Stimulated activated CD8-positive, alpha-beta memory T cell treated with anti-CD3 and anti-CD28 coated beads, Interleukin-7, amount 100 ng/mL, for 4 hours (primary cell): ENCODE measurements at places on chromosomes 6 and 20.

- no peak for DNase-seq
These were observed 212.7 kb downstream of the TMEM242 start for GRCh38 chr6:157110607-157111006.

DNA sequence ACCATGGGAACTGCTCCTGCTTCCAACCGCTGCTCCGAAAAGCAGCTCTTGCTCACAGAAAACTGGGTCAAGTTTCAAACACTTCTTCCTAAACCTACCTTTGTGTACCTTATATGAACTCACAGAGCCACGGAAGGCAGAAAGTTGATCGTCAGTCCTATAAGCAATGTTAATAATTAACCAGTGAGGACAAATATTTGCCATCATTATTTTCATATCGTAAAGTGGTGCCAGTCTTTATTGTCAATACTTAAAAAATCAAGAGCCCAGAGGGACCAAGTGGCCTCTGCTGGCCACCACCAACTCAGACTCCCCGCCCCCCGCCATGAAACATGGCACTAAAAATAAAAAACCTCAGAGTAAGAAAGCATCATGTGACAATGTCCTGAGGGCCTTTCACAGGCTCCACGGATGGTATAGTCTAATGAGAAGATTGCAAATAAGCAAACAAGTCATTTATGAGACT is 9.1 kb upstream of the PBOV1 start:
- no peak for DNase-seq

DNA sequence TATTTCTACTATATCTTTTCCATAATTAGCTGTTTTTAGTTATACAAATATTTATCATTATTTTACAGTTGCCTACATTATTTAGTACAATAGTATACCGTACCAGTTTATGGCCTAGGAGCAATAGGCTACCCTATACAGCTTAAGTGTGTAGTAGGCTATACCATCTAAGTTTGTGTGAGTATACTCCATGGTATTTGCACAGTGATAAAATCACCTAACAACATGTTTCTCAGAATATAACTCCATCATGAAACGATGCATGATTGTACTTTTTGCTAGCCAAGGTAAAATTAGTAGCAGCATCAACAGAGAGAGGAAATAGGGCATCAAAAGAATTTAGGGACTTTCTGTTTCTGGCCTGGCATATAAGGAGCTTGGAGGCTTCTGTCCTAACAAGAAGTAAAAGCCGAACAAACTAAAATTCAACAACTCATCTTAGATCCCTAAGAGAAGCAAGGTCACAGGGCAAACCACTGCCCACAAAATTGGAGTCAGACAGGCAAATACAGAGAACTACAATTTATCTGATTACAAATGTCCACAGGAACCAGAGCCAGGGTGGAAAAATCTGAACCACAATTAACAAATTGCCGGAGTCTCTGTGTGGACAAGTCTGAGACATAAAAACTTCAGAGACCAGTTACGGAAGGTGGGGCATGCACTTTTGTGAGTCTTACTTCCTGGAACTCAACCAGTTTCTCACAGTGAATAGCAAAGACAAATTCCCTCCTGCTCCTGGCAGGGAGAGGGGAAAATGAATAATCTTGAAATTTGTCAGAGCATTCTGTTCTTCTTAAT is 671.4 kb downstream of the RFPL4B start:
- DNase-seq = no peak

GRCh38 chr6:84916704-84917103 is 152.3 kb upstream of the TBX18 start:
- DNase-seq = no peak

DNA sequence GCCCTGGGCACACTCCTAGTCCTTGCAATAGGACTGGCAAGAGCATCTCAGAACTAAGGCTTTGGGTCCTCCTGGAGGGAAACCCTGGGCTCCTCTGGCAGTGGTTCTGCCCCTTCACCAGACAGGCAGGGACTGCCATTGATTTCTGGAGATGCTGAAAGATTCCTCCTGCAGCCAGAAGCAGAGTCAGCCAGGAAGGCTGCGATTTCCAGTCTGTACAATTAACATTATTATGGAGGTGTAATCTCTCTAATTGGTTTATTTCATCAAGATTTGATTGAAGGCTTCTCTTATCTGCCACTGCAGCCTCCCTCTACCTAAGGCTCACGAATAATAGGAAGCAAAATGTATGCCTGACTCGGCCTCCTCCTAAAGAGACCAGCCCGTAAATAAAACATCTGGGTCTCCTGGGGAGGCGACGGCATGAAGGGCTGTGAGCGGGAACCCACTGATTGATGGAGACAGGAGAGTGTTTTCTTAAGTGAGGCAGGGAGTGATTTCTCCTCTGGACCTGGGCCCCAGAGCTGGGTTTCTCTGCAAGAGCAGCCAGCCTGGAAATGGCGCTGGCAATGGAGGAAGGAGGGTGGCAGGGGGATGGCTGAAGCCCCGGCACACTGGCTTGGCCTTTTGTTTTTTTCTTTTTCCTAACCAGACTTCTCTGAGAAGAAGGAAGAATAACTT is 689.6 kb downstream of the DHX35 start:
- DNase-seq = no peak

GRCh38 chr6:83717809-83718208 is 8.9 kb upstream of the SNAP91 start:
- DNase-seq = no peak

DNA sequence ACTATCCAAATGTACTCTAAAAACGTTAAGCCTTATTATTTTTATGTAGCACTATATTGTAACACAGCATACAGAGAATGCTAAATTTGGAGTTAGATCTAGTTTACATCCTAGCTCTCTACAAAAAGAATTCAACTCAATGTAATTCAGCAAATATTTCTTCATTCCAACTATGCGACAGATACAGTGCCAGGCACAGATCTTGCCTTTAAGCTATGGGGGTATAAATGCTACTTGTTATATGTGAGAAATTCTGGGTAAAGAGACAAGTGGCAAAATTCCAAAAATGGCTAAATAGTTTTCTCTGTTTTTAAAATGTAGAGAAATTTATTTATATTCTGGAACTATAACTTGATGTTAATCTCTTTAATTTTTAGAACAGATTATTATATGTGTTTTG is 63.2 kb downstream of the SEL1L2 start:
- no peak for DNase-seq

DNA sequence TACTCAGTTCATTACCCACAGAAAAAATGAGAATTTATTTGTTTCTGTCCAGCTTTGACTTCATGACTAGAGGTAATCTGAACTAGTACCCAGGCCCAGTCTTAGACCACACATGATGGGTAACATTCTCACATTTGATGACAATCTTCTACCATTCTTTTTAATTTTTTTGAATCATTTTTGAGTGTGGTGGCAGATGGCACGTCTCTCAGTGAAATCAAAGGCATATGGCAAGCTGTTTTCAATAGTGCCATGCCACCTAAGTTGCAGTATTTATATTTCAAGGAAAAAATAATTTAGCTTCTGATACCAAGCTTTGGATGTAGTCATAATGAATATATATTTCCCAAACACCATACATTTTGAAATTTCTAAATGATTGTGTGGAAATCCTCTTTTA is 88.8 kb upstream of the HS3ST5 start:
- DNase-seq = no peak

DNA sequence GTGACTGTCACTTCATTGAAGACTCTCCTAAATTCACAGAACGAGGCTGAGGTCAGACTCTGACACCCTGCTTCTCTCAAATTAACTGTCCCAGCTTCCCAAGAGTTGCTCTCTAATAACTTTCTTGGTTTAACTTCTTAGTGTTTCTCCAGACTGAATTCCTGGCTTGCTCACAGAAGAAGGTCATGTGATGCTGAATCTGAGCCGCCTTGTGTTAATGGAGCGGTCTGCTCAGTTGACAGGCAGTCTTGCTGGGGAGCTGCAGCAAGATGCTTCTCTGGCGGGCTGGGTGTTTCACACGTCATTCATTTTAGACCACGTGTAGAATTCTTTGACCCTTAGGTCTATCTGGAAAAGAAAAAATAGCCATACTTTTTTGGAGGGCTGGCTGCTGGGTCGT is 107.3 kb downstream of the FOXO3 start:
- no peak for DNase-seq

DNA sequence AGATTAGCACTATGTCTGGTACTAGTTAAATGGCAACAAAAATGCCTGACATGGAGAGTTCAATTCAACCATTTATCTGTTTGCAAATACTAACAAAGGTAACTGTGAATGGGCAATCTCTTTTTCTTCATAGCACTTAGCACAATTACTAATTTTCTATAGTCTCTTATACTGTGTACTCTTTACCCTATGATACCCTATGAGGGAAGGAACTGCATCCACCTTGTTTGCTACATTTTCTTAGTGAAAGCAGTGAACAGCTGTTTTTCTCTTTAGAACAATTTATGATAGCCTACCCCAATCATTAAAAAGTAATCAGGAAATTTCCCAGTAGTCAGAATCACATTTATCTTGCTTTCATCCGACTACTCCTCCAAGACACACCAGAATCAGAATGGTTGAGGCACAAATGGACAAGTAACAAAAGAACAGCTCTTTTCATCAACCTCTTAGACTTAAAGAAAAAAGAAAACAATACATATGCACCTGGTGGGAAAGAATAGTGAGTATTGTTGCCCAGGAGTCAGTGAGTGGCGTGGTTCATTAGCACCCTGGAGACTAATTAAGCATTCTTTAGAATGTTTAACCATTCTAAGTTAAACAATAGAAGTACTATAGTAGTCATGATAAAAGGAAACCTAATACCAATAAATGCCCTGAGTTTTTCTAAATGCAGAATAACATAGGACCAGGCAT is 16.7 kb downstream of the ZNF292 start:
- DNase-seq = no peak

- no peak for DNase-seq
These were observed 8.9 kb downstream of the GFOD1 start for GRCh38 chr6:13478525-13478966.

GRCh38 chr6:11210386-11211138 is 21.9 kb downstream of the NEDD9 start:
- no peak for DNase-seq

GRCh38 chr6:30877419-30878262 is 6.7 kb upstream of the DDR1 start:
- peak; percentile 62 for DNase-seq

DNA sequence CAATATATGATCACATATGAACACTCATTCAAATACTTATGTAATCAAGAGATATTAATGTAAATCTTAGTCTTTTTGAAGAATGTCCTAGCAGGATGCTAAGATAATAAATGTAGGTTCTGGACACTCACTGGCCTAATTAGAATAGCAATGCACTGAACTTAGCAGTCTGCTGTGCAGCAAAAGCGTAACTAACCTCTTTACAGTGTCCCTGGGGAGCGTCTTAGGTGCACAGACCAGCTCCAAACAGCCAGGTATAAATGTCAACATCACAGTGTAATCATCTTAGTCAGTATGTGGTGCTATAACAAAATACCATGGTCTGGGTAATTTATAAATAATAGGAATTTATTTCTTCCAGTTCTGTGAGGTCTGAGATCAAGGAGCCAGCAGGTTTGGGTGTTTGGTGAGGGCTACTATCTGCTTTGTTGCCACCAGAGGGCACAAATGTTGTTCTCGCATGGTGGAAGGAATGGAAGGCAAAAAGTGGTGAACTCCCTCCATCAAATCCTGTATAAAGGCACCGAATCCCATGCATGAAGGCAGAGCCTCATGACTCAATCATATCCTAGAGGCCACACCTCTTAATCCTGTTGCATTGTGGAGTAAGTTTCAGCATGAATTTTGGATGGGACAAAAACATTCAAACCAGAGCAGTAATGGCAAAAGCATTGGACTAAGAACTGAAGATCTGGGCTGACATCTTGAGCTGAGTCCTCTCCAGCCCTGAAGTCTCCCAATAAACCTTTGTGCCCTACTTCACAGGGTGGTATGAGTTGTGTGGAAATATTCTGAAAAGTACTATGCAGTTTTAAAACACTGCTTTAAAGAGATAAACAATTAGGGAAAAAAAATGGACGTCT is 41.8 kb upstream of the FOXO3 start:
- no peak for DNase-seq

GRCh38 chr20:11919581-11919980 is 1.9 kb downstream of the BTBD3 start:
- DNase-seq = no peak

DNA sequence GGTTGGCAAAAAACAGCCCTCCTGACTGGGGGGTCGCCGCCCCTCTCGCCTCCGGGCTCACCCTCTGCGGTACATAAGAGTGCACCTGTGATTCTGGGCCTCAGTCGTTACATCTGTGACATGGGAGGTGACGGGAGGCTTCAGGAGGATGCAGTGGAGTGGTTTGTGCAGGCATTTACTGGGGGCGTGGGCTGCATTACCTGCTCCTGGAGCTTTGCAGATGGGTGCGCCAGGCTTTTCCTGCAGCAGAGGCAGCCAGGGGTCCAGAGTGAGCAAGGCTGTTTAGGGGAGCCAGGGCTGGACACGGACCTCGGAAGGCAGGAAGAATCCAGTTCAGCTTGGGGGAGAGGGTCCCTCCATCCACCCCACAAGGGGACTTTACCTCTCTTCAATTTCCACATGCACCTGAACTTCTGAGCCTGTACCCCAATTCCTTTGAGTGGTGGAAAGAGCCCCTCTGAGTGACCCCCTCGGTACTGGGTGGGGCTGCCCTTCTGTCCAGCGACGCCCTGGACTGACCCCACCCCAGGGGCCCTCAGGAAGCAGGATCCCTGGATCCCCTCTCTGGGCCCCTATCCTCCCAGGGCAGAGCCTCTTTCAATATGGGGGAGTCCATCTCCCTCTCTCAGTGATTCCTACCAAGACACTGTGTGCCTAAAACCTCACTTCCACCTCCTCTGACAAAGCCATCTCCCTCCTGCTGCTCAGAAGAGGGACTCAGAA is 134.0 kb downstream of the TAF4 start:
- DNase-seq = no peak

- no peak for DNase-seq
These were observed 3.4 kb downstream of the AHCY start for GRCh38 chr20:34299556-34300255.

DNA sequence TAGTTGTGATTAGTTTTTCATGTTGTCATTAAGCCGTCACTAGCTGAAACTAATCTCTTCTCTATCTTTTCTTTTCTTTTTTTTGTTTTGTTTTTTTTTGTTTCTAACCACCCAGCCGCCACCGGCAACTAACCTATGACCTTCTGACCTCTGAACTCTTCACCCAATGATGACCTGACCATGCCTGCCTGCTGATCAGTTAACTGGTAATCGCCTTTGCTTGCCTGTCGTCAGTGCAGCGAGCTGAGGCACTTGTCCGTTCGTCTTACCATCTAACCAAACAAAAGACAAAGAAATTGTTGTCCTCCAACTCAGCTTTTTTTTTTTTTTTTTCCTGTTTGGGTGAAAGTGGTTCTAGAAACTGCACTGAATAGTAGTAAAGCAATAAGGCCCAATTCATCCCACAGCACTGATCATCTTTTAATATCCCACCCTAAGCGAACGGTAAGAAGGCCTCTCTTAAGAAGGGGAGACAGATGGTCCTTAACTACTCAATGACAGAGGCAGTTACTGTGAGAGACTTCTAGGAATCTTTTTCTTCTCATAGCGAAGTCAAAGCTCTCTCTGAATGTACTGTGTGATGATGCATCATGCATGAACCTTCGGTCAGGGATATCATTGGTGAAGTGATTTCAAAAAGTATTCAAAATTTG is 156.2 kb downstream of the QKI start:
- no peak for DNase-seq
